ENCODE measurements at places on chromosomes 3 and 15. TPM values are rescaled to one million over a fixed set of nuclear protein-coding genes. Genes with fewer than 3 reads are reported as not detected.

Gene RTP3
- total RNA-seq, result not detected

Gene CHST2
- 3.4 TPM for total RNA-seq

Gene TPRG1
- 0.43 TPM for total RNA-seq

Gene ILDR1
- not detected for total RNA-seq

Gene TMEM207
- not detected for total RNA-seq

Gene RSRC1
- 31.7 TPM for total RNA-seq

Gene REC114
- not detected for total RNA-seq

Gene CPLX3
- not detected for total RNA-seq
